Putamen (tissue), 1 donor: ENCODE measurements at places on chromosomes 16 and 17.

DNA sequence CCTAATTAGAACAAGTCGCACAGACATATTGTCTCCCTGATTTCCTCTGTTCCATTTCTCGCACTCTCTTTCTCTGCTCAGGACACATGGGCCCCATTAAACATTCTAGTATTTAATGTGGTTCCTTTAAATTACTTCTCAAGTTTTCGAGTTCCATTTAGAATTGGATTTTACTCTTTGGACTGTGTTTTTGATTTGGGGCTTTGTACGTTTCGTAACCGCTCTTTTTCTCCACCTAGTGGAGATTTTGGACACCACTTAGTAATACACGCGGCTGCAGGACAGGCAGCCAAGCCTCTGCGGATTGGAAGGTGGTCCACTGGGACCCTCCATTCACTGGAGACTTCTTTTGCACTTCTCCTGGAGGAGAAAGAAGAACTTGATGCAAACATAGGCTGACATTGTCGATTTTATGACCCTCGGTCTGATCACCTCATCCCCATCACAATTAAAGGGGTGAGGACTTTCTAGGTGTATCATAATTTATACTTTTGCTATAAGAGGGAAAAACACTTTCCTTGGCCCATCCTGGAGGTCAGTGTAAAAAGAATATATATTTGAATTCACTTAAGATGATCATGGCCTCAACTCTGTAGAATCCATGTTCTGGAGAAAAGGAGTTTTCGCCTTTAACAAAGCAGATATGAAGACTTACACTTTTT lies 85.7 kb downstream of the NOG start:
- peak; percentile 7 for DNase-seq

- DNase-seq = no peak
These were observed 184.2 kb downstream of the ENGASE start for GRCh38 chr17:79258843-79259242.

DNA sequence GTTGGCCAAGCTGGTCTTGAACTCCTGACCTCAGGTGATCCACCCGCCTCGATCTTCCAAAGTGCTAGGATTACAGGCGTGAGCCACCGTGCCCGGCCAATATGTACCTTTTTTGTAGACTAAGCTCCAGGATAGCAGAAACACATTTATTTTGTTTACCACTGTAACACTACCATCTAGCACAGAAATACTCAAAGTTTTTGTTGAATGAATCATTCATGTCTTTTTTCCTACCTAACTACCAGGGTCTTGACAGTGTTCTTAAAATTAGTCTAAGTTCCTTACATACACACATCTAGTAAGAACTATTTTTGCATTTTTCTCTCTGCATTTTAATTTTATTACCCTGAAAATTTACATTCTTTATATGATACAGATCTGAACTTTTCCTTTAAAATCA lies 44.4 kb downstream of the AKAP10 start:
- no peak for DNase-seq

GRCh38 chr16:19923396-19923795 lies 38.7 kb upstream of the GPRC5B start:
- DNase-seq = no peak

GRCh38 chr17:28715217-28715616 lies 2.5 kb downstream of the RAB34 start:
- no peak for DNase-seq

DNA sequence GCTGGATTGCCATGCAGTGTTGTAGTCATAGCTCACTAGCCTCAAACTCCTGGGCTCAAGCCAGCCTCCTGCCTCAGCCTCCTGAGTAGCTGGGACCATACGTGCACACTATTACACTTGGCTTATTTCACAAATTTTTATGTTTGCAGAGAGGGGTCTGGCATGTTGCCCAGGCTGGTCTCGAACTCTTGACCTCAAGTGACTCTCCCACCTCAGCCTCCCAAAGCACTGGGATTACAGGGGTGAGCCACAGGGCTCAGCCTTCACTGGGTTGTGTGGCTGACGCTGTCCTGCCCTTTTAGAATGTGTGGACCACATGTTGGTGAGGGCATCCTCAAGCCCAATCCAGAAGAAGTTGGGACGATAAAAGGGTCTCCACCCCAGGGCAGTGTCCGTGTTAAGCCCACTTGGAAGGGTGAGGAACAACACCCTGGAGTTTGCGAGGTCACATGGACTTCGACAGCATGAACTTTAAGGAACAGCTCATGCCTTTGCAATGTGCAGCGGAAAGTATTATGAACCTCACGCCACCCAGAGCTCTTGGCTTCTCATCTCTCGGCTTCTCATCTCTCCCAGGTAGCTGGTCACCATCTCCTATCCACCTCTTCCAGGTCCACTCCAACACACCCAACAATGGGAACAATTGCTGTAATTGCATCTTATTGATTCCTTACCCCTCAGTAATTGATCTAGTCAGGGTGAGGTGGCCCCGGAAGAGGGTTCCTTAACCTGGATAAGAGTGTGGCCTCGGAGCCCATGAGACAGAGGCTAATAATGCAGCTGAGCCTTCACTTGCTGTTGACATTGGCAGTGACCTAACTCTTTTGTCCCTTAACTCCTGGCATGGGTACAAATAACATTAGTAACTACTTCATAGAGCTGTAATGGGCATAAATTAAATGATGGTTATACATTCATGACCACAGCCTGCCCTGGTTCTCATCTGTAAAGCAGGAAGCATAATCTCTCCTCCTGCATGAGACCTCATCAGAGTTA lies 6.7 kb downstream of the FOXL1 start:
- no peak for DNase-seq

- no peak for DNase-seq
These were observed 111.9 kb upstream of the CORO6 start for GRCh38 chr17:29734640-29735039.

GRCh38 chr16:50744881-50745280 lies 3.0 kb downstream of the CYLD start:
- no peak for DNase-seq

DNA sequence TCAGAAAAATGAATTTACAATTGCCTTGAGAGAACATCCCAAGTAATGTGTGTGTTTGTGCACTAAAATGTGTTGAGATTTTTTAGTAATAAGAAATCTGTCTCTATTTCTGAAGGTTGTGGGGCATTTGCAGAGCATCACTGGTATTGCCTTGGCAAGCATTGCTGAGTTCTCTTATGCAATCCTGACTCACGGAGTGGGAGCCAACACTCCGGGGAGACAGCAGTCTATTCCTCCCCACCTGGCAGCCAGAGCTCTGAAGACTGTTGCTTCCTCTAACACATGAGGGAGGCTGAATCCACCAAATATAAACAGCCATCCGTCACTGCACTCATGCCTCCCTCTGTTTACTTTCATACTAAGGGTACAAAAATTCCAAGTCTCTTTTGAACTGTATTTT lies 10.6 kb downstream of the CNTD1 start:
- DNase-seq = peak; percentile 53

GRCh38 chr17:31318851-31319661 lies 2.4 kb downstream of the EVI2A start:
- DNase-seq = no peak

DNA sequence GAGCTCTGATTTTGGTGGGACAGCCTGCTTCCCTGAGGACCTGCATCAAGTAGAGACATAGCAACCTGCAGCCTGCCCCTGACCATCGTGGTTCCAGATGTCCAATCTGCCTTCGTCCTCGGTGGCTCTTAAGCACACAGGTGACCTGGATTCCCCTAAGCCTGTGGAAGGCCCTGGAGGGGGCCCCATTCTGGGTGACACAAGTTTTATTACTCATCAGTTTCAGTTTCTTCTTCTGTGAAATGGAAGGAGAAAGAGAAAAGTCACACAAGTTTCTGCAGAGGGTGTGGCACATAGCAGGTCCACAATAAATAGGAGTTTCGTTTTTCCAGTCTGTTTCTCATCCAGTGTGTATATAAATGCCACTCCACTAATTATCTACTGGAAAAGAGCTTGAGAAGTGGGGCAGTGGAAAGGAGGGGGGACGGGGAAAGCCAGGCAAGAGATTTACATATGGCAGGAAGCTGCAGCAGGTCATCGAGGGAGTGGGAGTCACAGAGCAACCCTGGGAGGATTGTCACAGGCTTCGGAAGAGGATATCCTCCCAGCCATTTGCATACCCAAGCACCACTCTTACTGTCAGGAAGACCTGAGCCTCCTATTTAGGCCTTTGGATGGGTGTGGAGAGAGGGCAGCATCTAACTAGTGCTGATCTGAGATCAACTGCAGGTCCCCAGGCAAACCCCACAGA lies 10.0 kb upstream of the NOS2 start:
- DNase-seq = no peak

DNA sequence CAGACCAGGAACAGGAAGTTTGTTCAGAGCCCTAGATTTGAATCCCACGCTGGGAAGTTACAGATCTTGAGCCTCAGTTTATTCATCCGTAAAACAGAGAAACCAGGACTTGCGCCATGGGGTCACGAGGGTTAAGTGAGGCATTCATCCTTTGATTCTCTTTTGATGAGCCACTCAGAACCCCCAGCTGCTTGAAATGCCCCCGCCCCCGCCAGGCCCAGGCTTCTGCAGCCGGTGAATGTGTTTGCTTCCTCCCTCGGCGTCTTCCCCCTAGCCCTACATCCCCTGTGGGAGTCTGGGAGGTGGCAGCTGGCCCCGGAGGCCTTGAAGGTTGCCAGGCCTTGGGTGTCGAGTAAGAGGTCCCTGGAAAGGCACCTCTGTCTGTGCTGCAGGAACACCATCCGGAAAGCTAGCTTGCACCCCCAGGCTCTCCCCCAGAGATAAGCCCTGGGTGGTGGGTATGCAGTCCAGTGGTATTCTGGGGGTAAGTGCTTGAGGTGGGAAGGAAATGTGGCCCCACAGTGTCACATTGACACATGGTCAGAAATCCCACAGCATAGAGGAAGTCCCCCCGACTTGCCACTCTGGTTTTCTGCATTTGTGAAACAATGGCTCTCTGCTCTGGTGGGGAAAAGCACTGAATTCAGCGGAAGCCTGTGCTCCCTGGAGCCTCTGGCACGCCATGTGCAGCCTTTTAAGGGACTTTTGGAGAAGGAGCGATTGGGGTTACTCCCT lies 14.9 kb downstream of the IRF8 start:
- DNase-seq = no peak

DNA sequence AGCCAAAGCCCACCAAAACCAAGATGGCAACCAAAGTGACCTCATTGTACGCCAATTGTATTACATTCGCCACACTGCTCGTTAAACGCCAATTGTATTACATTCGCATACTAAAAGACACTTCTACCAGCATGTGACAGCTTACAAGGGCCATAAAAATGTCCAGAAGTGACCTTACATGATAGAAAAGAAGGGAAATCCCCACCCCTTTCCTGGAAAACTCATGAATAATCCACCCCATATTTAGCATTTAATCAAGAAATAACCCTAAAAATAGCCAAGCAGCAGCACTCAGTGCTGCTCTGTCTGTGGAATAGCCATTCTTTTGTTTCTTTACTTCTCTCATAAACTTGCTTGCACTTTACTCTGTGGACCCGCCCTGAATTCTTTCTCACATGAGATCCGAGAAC lies 25.7 kb downstream of the PSMD7 start:
- no peak for DNase-seq

GRCh38 chr16:65121870-65122723 lies at the start of gene CDH11:
Gene CDH11, minus strand, starts transcription at chr16:65122063. Its CDS starts 117,194 bp downstream, at chr16:65004869.
- peak; percentile 68 for DNase-seq

GRCh38 chr17:45048795-45049563 lies 2.5 kb downstream of the DCAKD start:
- no peak for DNase-seq

GRCh38 chr16:64017796-64018195 lies 1104.1 kb downstream of the CDH11 start:
- DNase-seq = no peak

GRCh38 chr16:11127610-11128195 lies 128.3 kb downstream of the SOCS1 start:
- no peak for DNase-seq

DNA sequence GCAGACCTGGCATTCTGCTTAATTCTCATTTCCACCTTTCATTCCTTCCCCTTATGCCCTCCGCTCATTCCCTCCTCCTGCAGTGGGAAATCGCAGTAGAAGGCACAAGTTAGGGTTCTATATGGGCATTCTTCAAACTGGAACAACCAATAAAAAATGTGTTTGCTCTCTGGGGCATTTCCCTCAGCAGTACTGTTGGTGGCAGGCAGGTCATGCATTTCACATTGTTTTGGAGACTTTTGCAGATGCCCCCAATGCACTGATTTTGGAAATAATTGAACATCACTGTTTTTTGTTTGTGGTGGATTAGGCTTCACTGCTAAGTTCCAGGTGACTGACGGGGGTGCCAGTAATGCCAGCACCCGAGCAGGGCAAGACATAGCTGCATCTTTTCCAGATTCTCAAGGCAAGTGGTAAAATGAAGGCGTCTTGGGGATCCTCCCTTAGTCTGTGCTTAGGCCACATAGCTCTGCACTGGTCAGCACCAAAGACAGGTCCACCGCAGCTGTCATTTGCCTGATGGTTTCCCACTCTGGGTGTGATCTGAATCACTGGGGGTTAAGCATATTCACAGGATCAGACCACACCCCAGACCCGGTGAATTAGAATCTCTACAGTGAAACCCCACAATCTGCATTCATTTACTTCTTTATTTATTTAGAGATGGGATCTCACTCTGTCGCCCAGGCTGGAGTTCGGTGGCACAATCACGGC lies 304.5 kb downstream of the CPPED1 start:
- DNase-seq = no peak

GRCh38 chr16:88782454-88783390 lies 2.3 kb downstream of the PIEZO1 start:
- DNase-seq = no peak

GRCh38 chr16:4641895-4642294 lies 17.3 kb downstream of the MGRN1 start:
- DNase-seq = no peak

DNA sequence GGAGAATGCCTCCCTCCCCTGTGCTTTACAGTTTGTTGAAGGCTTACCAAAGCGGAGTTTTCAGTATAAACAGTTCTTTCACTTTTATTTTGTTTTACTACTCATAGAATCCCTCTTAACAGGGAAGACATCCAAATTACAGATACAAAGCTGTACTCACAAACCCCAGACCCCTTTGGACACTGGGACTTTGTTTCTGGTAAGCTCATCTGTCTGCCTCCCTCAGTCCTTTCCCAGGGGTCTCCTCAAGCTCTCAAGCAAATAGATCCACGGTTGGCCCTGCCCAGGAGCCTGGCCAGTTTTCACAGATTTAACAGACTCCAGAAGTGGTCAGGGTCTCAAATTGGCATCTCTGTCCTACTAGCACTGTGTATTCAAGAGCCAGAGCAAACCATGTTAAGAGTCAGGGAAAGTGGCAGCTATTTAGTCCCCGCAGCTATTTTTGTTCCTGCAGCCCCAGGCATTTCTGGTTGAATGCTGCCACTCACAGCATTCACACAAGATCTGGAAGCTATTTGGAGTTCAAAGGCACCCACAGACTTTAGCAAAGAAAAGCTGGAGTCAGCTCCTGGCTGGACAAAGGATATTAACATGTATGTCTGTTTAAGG lies 54.2 kb downstream of the TMEM100 start:
- no peak for DNase-seq
